ENCODE measurements at places on chromosomes 6 and 20. TPM values are rescaled to one million over a fixed set of nuclear protein-coding genes. Genes with fewer than 3 reads are reported as not detected.

DNA sequence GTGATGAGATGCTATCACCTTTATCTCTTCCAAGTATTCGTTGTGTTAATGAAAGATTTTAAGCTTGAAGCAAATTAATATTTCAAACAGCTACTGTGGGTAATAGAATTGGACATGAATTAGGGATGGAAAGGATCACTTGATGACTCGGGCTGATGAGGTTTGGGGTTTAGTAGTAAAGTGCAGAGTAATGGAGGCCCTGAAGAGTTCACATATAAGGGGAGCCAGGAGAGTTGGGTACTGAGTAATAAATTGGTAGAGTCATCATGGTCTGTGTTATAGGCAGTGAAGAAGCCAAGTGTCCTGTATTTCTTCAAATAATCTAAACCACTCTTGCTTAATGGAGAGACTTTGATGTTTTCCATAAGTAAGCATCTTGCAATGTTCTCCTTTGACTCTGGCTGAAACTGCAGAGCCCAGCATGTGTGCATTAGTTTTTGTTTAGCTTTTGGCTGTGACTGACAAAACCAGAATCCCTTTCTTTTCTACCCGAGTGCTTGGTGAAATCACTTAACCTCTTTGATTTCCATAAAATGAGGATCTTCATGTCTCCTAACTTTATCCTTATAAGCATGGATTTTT is 57.6 kb downstream of the L3MBTL3 start:
- no peak for DNase-seq

Gene PREX1
- polyA plus RNA-seq, result 0.75 TPM

- DNase-seq, result no peak
Measured at GRCh38 chr6:79812195-79812594, 135.2 kb downstream of the ELOVL4 start.

Gene GLP1R
- not detected for polyA plus RNA-seq

- no peak for DNase-seq
Measured at GRCh38 chr6:109912118-109912517, 66.0 kb upstream of the GPR6 start.

Gene TBX18
- polyA plus RNA-seq, result 28.6 TPM

Measured in BJ (cell line).